ENCODE measurements at places on chromosomes 6 and 20.

DNA sequence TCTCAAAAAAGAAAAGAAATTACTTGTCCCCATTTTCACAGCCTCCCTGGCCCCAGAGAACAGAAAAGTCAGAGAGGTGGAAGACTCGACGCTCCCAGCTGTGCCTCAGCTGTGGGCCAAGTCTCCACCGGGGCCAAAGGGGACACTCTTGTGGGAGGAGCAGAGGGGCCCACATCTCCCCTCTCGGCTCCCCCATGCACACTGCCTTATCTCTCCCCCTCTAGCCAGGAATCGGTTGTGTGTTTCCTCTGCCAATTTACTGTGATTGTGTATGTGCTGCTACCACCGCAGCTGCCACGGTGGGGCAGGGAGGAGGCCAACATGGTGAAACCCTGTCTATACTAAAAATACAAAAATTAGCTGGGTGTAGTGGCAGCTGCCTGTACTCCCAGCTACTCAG, 8.4 kb downstream of the TIAM2 start:
- no peak for DNase-seq

- DNase-seq = no peak
Measured at GRCh38 chr20:38260378-38261053, at the start of gene KIAA1755. Gene KIAA1755, minus strand, starts transcription at chr20:38260735. Its CDS starts 235 bp downstream, at chr20:38260500.

GRCh38 chr6:36428911-36429310, 13.7 kb downstream of the PXT1 start:
- no peak for DNase-seq

DNA sequence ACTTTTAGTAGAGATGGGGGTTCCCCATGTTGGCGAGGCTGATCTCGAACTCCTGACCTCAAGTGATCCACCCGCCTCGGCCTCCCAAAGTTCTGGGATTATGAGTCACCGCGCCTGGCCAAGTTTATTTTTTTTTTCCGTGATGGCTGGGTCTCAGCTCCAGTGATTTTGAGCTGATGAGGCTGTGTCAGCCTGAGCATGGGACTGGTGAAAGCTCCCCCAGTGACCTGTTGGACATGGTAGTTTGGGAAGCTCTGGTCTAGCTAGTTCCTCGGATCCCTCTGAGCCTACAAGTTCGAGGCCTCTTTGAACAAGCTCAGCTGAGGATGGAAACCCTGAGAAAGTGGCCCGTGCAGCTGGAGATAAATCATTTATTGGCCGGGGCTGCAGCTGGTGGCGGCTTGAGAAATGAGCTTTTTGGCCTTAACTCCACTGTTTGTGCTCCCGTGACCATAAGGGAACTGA, 126.8 kb downstream of the SNX5 start:
- no peak for DNase-seq

DNA sequence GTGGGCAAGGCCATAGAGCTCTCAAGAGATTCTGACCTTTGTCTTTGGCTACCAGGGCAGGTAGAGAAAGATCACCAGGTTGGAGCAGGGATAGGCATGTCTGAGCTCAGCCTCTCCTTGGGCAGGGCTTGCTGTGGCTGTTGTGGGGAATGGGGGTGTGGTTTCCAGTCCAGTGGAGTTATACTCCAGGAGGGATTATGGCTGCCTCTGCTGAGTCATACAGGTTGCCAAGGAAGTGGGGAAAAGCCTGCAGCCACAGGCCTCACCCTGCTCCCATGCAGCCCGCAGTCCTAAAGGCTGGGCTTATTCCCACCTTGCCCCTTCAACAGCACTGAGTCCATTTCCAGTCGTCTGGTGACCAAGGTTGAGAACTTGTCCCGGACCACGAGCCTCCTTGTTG, 21.9 kb downstream of the MEP1A start:
- no peak for DNase-seq

GRCh38 chr6:128659878-128660622, 139.7 kb upstream of the PTPRK start:
- no peak for DNase-seq

DNA sequence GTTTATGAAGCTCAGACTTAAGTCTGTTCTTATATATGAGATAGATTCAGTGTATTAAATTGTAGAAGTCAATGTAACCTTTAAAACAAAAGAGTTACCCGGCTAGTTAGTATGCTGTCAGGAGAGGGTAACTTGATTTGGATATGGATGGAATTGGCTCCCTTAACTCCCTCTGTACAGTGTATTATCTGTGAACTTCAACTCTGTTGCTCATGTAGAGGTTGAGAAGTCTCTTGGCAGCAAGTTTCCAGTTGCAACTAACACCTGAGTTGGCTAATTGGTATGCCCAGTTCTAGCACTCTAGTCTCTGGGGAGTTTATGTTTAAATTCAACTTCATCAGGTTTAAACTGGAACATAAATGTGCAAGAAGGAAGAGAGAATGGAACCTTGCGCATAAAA, 111.0 kb downstream of the NCOA3 start:
- no peak for DNase-seq

- DNase-seq = no peak
Measured at GRCh38 chr6:35471836-35472345, 3.7 kb downstream of the RPL10A start.

- DNase-seq = no peak
Measured at GRCh38 chr6:56802584-56802983, 152.3 kb upstream of the BEND6 start.

DNA sequence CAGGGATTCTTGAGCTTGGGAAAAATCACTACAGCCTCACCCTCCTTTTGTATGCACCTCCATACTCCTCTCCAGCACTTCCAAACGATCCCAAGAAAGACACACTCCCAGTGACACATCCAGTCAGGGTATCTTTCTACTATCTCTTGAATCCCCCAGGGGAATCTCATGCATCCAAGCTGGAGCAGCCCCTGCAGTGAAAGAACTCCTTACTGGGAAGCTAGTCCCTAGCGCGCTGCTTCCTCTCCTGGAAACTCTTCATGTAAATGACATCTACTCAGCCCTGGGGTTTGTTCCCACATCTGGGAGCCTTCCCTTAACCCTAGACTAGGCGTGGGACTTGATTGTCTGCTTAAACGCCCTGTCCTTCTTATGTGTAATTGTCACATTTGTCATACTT, 329.1 kb upstream of the QKI start:
- no peak for DNase-seq

GRCh38 chr6:9583753-9584352, 831.0 kb downstream of the TFAP2A start:
- DNase-seq = no peak

- no peak for DNase-seq
Measured at GRCh38 chr20:23923891-23924435, 44.4 kb upstream of the CST5 start.

GRCh38 chr6:55286824-55287223, 40.4 kb upstream of the GFRAL start:
- no peak for DNase-seq

DNA sequence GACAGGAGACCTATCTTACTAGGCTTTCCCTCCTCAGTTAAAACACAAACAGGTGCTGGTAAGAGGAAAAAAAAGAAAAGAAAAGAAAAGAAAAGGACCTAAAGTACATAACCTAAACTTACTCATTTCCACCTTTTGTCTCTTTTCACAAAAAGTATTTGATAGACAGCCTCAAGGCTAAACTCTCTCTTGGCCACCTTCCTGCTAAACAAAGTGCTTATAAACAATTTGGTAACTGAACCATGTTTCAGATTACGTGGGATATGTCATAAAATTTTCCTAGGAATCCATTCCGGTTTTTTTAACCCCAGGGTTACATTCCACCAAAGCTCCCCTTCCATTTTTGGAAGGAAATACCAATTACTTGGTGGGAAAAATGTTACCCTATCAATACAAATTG, 109.0 kb downstream of the PRND start:
- no peak for DNase-seq

DNA sequence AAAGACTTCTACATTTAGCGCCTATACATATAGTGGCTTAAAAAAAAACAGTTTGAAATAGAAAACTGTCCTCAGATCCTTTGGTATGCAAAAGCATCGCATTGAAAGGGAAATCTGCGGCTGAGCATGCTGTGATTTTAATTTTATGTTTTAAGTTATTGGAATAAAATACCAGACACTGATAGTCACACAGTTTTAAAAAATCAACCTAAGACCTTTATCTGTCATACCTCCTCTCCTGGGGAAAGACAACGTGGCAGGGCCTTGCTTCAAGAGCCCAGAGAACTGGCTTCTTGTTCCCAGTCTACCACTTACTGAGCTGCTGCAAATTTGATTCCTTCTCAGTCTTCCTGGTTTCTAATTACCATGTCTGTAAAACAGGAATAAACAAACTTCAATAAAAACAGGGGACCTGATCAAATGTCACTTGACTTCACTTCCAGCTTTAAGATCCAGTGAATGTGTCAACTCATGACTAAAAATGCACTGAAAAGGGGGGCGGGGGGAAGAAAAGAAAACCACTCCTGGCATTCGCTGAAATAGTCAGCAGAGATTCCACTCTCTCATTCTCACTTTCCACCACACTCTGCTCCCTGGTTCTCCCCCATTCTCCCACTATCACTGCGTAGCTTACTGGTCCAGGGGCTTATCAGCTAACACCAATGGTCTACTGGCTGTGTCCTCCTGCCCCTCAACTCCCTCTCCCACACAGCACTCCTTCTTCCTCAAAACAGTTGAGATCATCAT, 494.7 kb upstream of the MARCKS start:
- DNase-seq = no peak

DNA sequence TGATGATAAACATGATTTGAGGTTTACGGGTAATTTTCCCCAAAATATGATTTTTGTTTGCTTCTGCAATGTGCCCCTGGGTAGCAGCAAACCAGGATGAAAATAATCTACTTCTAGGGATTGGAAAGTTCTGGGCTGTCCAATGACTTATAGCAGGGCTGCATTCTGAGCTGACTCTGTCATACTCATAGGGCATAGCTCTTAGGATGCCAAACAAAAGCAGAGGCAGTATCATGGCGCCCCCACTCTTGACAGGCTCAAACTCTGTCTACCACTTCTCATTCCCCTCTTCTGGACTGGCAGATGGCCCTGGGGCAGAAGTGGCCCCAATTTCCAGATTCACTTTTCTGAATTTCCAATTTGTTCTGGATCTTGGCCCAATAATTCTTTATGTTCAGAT, 10.3 kb downstream of the SERPINB1 start:
- DNase-seq = no peak

- DNase-seq = no peak
Measured at GRCh38 chr6:28824793-28825731, 98.7 kb downstream of the TRIM27 start.

GRCh38 chr20:1185316-1185741, 548 bp upstream of the TMEM74B start:
- DNase-seq = no peak
